ENCODE measurements at places on chromosomes 13 and 19.

GRCh38 chr13:28751175-28751960, 32.6 kb upstream of the SLC46A3 start:
- DNase-seq: no peak

GRCh38 chr13:43264458-43264857, 241.1 kb downstream of the DNAJC15 start:
- no peak for DNase-seq

DNA sequence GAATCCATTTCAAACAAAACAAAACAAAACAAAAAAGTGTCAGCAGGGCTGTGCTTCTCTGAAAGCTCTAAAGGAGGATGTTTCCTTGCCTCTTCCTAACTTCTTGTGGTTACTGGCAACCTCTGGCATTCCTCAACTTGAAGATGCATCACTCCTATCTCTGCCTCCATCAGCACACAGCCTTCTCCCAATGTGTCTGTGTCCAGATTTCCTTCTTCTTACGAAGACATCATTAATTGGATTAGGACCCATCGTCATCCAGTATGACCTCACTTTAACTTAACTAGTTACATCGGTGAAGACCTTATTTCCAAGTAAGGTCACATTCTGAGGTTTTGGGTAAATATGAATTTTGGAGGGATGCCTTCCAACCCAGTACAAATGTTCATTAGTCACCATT, 33.8 kb upstream of the GTF2F2 start:
- DNase-seq: no peak

DNA sequence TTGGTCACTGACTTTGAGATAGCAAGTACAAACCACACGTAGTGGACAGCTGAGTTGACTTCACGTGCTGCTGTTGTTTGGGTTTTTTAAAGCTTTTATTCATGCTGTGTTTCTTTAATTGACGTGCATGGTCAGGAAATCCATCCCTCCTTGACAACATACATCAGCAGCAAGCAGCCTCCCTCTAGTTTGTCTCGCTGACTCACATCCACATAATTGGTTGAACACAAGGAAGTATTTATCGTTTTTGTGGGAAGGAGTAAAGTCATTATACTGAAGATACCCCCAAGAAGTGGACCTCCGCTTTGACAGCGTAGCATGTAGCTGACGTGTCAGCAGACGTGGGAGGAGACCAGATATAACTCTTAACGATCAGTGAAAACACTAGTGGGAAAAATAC, 355.8 kb downstream of the MYO16 start:
- DNase-seq: no peak

GRCh38 chr19:38563475-38563874, 54.3 kb downstream of the MAP4K1 start:
- DNase-seq: no peak

DNA sequence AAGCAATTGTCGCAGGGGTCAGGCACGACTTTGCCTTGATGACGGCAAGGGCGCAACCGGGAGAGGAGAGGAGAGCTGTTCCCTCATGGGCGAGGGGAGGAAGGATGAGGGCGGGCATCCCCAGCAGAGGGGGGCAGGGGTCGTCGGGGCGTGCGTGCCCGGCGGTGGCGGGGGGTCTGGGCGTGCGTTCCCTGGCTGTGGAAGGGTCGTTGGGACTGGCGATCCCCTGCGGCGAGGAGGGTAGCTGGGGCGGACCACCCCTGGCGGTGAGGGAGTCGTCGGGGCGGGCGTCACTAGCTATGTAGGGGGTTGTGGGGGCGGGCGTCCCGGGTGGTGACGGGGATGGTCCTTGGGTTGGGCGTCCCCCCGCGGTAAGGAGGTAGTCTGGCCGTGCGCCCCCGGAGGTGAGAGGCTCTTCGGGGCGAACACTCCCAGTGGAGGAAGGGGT, 1.7 kb downstream of the COMP start:
- no peak for DNase-seq

DNA sequence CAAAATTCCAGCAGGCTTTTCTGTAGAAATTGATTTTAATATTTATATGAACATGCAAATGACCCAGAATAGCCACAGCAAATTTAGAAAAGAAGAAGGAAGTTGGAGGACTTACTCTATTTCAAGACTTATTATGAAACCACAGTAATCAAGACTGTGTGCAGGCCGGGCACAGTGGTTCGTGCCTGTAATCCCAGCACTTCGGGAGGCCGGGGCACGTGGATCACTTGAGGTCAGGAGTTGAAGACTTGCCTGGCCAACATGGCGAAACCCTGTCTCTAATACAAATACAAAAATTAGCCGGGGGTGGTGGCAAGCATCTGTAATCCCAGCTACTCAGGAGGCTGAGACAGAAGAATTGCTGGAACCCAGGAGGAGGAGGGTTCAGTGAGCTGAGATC, 6.0 kb upstream of the FFAR2 start:
- no peak for DNase-seq

DNA sequence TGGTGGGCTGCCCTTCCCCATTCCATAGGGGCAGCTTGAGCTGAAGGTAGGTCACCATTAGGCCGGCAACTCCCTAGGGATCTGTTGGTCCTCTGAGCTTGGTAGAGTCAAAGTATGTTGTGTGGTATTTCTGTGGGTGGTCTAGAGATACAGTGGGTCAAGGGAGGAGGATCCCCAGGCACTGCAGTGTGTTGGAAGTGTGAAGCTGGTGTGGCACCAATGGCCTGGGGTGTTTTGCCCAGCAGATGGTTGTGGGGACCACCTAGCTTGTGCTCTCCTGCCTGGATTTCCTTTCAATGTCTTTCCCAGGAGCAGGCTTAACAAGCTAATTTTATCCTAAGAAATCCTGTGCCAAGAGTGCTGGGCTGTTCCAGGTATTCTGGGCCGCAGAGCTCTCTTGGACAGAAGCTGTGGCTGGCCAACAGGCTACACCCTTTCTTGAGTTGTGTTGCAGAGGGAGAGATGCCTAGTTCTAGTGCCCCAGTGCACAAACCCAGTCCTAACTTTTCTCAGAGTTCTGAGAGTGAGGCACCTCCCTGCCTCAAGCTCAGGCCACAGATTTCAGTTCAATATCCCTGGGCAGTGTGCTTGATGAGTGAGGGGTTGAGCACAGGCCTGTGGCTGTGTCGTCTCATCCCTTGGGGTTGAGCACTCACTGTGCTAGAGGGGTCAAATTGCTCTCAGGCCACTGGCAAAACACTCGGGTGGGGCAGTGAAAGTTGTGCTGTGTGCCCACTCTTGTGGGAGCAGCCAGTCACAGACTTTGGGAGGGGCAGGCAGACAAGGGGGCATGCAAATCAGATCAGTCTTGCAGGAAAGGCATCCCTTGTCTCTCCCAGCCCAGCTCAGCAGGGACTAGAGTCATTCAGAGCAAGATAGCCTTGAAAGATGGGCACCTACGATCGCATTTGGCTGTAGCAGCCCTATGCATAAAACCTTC, 1806.1 kb upstream of the MIR17HG start:
- no peak for DNase-seq

DNA sequence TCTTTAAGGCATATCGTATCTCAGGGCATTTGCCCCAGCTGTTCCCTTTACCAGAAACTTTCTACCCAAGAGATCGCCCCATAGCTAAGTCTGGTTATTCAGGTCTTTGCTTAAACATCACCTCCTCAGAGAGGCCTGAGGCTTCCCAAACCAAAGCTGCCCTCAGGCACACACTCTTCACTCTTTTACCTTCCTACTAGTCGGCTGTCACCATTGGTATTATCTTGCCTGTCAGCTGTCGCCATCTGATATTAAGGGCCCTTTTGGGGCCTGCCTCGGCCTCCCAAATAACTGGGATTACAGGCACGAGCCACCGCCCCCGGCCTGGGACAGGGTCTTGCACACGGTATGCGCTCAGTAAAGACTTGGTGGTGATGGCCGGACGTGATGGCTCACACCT, 1.0 kb downstream of the GADD45GIP1 start:
- DNase-seq: no peak

- no peak for DNase-seq
Measured at GRCh38 chr13:49082653-49083536, 107.2 kb downstream of the FNDC3A start.

GRCh38 chr19:43554317-43554895, 20.9 kb downstream of the XRCC1 start:
- no peak for DNase-seq

DNA sequence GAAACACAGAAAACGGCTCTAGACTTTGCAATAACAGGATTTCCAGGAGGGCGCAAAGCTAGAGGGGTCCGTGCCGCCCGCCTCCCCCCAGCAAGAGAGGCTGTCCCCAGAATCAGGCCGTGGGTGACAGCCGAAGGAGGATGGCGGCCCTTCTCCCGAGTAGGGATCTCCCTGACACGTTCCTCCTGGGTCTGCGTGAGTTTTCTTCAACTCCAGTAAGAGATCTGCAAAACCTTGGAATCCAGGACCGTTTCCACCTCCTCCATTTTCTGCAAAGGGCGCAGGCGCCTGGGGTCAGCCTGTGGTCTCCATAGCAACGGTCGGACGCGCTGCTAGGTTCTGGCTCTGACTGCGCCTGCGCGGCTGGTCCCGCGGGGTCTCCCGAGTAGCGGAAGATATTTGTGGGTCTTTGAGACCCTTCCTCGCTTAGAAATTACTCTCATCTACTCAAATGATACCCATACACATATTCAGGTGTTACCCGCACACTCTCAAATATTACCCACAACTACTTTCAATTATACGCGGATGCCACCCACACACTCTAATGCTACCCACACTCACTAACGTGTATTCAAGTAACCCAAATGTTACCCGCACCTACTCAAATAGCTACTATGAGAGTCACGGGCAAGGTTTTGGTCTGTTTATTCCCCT, 2.1 kb downstream of the PNMA8C start:
- DNase-seq: no peak

GRCh38 chr19:38737281-38737865, 6.9 kb downstream of the CAPN12 start:
- DNase-seq: no peak
